Memory B cell (primary cell): ENCODE measurements at places on chromosomes 11 and 22.

DNA sequence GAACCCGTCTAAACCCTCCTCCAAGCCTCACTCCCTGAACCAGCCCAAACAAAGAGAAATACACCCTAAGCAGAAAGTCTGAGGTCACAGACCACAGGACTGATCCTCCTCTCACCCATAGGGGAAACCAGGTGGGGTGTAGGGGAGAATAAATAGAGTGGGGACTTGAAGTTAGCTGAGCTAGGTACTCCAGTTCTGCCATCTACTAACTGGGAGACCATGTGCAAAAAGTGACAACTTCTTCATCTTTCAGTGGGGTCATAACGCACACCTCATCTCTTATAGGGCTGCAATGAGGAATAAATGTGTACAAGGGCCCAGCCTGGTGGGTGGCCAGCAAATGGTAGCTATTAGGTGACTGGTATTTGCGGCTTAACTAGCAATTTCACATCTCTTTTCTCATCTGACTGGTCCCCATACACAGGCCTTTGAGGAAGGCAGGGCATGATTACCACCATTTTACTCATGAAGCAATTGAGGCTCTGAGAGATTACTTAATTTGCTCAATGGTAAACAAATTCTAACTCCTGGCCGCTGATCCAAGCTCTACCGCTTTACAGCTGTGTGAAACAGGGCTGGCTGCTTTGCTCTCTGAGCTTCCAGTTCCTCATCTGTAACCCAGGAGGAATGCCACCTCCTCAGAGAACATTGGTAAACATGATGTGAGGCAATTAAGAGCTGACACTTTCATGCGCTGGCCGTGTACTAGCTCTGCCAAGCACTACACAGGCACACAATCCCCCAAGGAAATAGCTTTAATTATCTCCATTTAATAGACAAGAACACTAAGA is 16.6 kb downstream of the TBC1D10A start:
- DNase-seq, result no peak

DNA sequence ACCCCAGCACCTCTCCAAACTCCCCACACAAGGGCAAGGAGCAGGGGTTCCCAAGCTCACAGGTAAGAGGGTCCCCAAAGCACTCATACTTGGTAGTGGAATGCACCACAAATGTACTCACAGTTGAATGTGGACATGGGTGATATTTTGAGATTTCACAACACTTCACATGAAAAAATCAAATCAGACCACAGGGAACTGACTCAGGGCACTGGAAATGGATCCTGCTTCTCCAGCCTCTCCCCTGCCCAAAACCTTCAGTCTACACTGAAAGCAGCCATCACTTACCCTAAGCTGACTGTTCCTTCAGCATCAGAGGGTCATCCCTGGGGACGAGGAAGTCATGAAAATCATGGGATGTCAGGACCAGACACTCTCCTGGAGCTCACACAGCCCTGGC is 40.2 kb downstream of the SCGB1A1 start:
- DNase-seq, result no peak

- no peak for DNase-seq
These were observed 5.3 kb downstream of the SPTBN2 start for GRCh38 chr11:66723693-66724092.

DNA sequence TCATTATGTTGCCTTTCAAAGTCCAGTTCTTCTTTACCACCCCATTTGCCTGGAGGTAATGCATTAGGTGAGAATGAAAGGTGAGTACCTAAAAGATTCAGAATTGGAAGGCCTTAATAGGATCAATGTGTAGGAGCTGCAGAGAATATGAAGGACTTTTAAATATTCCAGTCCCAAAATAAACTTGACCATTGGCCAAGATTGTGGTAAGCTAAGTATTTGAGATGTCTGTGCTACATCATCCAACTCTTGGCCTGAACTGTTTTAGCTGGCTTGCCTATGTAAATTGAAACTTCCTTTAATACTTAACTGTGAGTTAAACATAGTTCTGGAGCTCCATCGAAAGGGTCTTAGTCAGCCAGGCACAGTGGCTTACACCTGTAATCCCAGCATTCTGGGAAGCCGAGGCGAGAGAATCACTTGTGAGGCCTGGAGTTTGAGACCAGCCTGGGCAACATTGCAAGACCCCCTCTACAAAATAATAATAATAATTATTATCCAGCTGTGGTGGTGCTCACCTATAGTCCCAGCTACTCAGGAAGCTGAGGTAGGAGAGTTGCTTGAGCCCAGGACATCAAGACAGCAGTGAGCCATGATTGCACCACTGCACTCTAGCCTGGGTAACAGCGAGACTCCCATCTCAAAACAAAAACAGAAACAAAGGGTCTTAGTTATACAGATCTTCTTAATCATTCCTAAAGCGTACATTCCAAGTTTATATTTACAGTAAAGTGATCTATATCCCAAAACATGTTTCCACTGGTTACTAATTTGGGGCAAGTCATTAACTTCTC is 29.8 kb downstream of the MTMR3 start:
- DNase-seq, result no peak

GRCh38 chr22:36281781-36282327 is 28.9 kb downstream of the APOL1 start:
- no peak for DNase-seq

- DNase-seq, result no peak
These were observed 5.9 kb upstream of the RAC2 start for GRCh38 chr22:37249986-37250385.

DNA sequence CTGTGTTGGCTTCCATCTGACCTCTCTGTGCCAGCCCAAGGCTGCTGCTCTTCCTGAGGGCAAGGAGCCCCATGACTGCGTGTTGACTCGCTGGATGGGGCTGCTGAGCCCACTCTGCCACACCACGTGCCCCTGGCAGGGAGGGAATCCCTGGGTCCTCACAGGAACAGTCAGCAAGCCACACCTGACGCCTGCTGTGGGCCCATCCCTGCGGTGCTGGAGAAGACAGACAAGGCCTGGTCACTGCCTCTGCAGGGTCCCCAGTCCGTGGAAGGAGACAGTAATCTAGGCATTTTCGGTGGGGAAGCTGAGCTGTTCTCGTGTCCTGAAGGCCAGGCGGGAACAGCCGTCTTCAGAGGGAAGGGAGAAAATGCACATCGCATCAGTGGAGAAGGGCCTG is 10.6 kb upstream of the PPP6R3 start:
- no peak for DNase-seq

DNA sequence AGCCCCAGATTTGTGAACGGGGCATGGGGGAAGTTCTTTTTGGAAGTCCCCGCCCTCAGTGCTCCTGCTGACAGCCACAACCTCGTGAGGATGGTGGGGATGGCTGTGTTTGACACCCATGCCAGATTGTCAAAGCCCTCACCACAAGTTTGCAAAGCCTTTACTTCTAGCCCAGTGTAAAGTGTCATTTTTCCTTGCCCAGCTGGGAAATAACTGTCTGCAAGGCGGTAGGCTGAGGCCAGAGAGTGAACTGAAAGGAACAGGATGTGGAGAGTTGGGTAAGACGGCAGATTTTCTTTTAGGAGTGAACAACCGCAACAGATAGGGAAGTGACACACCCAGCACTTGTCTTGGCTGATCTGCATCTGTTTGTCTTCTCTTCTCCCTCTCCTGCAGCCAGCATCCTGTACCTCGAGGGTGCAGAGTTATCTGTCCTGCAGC is 13.6 kb downstream of the IL17RA start:
- DNase-seq, result no peak

DNA sequence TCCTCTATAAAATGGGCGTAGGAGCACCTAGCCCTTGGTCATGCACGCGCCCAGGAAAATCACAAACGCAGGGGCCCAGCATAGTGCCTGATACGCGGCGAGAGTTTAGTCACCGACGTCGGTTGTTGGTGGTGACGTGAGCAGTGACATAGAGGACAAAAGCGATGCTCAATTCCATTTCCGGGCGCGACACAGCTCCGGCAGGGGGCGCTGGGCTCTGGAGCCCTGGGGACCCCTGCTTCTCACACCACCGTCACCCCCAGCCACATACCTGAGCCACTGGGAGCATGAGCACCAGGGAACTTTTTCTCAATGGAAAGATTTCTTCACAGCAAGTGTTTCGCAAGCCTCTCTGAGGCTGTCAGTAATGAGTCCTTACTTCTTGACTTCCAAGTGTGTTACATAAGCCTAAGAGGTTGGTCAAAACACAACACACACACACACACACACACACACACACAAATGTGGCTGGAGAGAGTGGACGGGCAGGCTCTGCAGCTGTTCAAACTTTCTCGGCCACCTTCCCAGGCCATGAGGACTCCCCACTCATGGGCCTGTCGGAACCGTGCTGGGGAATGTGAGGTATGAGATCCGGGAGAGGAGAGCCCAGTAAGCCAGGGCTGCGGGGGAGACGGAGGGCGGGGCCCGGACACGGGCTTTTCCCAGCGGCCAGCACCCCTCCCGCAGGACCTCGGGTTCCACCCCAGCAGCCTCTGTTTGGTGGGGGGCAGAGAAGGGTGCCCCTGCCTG is 36.9 kb upstream of the LINC01488 start:
- DNase-seq, result no peak

- no peak for DNase-seq
These were observed 120.9 kb downstream of the ST3GAL4 start for GRCh38 chr11:126476266-126476924.

- DNase-seq, result no peak
These were observed 122.4 kb downstream of the WT1 start for GRCh38 chr11:32312865-32313403.

- DNase-seq, result no peak
These were observed 147.6 kb downstream of the FBXO7 start for GRCh38 chr22:32622004-32622743.

- no peak for DNase-seq
These were observed 27.2 kb downstream of the FADD start for GRCh38 chr11:70230151-70230839.

GRCh38 chr11:122848186-122848585 is 9.9 kb downstream of the CRTAM start:
- no peak for DNase-seq
